ENCODE measurements at places on chromosomes 12 and 14.

- no peak for DNase-seq
These were observed 49.1 kb downstream of the JAG2 start for GRCh38 chr14:105119408-105120025.

DNA sequence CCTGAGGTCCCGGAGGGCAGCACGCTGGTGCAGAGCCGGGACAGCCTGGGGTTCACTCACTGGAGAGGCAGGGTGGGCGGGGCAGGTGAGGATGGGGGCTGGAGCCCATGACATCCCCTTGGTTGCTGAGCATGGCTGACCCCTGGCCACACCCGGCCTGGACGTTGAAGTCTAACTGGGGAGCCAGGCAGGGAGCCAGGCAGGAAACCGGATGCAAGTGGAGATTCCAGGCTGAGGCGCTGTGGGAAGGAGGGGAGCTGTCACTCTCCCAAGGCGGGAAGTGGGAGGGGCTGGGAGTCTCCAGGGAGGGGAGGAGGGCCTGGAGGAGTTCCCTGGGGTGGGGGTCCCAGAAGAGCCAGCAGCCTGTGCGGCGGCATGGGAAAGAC is 7.7 kb upstream of the INF2 start:
- DNase-seq: no peak

DNA sequence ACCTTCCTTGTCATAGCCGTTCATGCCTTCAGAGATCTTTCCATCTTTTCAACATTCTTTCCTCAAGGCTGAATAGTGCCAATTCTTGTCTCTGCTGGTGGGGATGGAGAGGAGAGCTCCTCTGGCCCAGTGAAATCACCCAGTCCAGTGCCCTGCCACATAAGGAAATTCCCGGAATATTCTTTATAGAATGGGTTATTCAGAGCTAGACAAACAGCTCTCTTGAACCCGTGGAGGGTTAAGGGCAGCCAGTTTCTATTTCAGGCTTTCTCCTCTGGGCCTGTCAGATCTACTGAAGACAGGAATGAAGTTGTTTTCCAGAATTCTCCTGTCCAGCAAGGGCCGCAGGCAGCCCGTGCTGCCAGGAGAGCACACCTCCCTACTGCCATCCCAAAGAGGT is 8.1 kb upstream of the NRIP2 start:
- DNase-seq: no peak

- no peak for DNase-seq
These were observed 149.6 kb downstream of the ADAMTS20 start for GRCh38 chr12:43402436-43402835.

GRCh38 chr12:46209170-46209569 is 59.7 kb downstream of the SLC38A1 start:
- DNase-seq: no peak

GRCh38 chr14:64767215-64767964 is 63.2 kb downstream of the PLEKHG3 start:
- no peak for DNase-seq

DNA sequence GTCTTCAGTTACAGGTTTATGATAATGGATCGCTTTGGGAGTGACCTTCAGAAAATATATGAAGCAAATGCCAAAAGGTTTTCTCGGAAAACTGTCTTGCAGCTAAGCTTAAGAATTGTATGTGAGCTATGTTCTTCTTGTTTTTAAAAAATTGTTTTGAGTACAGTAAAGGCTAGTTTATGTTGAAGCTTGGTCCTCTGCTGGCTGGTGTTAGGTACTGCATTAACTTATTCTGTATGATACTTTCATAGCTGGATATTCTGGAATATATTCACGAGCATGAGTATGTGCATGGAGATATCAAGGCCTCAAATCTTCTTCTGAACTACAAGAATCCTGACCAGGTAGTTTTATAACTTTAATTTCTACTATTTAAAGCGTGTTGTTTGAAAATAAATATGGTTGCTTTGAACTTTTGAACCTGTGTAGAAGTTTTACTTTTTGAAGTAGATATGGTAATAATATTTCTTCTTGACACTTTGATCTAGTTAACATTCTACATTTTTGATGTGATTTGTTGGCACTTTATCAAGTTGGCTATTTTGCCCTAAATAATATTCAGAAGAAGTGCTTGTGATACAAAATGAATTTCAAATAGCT is 55.7 kb downstream of the VRK1 start:
- no peak for DNase-seq

- no peak for DNase-seq
These were observed 100.3 kb downstream of the LIN7A start for GRCh38 chr12:80837342-80837978.
